ENCODE measurements at places on chromosomes 5 and 9. TPM values are rescaled to one million over a fixed set of nuclear protein-coding genes. Genes with fewer than 3 reads are reported as not detected.

C5orf63 gene
- 6.8 TPM for total RNA-seq

SNCAIP gene
- 0.49 TPM for total RNA-seq

GPR151 gene
- total RNA-seq: not detected

LIFR gene
- total RNA-seq: 27.4 TPM

ZFR gene
- 130 TPM for total RNA-seq

PAEP gene
- not detected for total RNA-seq

BAAT gene
- 0.10 TPM for total RNA-seq

COX7C gene
- 694 TPM for total RNA-seq

RNF208 gene
- 0.43 TPM for total RNA-seq

ZNG1A gene
- 79.4 TPM for total RNA-seq

NIPAL4 gene
- total RNA-seq: not detected

SLC34A1 gene
- not detected for total RNA-seq

AK1 gene
- 36.4 TPM for total RNA-seq

FOXI1 gene
- total RNA-seq: not detected

UBQLN1 gene
- 179 TPM for total RNA-seq

ACOT12 gene
- not detected for total RNA-seq

ATP10B gene
- total RNA-seq: not detected

PLCXD3 gene
- not detected for total RNA-seq

GPR150 gene
- total RNA-seq: not detected

LCN1 gene
- total RNA-seq: not detected

FRRS1L gene
- total RNA-seq: 0.02 TPM

Measured in SJCRH30 (cell line).